Fibroblast of skin of left quadriceps (primary cell): ENCODE measurements at places on chromosomes 1 and 21.

DNA sequence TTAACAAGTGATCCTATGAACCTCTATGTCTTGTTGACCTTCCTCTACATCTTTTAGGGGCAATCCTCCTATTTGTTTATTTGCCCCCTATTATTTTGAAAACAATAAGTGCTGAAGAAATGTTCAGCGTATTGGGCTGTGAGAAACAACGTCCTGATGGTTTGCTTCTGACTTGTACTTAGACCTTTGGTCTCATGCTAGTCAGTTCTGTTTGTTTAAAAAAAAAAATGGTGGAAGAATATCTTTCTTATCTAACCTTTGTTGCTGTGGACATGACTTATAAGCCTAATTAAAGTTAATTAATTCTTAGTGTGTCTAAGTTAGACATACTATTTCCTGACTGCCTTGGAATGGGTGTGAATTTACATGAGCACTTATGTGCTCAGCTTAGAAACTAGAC, 20.7 kb downstream of the ATP1A1 start:
- DNase-seq = no peak

DNA sequence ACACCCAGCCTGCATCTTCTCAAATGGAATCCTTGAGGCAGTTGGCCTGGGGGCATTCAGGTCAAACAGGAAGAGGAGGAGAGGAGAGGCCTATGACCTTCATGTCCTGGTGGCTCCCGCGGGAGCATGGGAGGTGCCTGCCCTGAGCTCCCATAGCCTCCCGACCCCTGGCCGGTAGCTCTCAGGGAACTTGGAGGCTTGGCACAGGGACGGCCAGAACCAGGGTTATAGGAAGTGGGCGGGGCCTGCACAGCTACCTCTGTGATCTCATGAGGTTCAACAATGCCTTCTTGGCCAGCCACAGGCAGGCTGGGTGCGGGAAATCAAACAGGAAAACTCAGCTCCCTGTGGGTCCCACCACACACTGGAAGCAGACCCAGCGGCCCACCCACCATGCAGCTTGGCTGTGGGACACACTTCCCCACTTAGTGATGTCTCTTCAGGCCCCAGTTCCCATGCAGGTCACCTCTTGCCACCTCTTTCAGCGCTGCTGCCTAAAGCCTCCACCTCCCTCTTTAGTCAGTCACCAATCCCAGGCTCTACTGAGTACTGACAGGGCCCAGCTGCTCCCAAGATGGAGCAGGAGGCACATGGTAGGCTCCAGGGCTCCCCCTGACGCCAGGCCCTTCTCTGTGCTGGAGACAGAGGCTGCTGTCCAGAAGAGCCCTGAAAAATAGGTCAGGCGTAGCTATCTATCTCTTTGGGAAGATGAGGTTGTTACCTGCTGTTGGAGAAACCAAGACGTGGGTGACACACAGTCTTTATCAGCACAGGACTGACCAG, at the start of gene SLFNL1:
SLFNL1 (minus strand) TSS at position 200 of the 783 bp plus-strand sequence. CDS start 1,065 bp downstream, outside the sequence.
- DNase-seq = no peak

DNA sequence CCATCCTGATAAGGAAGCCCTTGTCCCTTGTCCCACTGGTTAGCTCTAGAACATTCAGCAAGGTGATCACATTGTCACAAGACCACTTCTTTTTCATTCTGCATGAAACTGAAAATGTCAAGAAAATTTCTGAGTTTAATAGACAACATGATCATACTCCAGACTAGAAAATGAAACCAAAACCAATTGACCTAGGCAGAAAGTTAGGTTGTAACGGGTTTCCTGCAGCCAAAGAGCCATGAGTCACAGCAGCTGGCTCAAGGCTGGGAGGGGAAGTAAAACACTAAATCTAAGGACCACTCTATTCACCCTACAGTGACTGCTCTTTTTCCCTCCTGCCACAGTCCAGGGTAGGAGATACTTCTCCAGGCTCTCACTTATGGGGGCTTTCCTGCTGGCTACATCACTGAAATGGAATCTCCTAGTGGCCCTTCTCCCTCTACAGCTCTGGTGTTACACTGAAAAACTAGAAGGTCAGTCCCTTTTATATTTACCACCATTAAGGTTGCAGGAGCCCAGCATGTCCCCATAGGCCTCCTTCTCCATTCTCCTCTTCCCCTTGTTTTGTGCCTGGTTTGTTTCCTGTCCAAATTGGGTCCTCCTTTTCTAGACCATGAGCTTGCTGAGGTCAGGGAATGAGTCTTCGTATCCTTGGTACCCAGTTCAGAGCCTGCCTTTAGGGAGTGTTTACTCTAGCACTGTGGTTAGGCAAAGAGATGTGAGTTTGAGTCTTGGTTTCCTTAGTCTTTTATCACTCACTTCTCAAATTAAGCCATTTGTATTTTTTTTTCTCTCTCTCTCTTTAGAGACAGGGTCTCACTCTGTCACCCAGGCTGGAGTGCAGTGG, 236.5 kb upstream of the JUN start:
- no peak for DNase-seq

DNA sequence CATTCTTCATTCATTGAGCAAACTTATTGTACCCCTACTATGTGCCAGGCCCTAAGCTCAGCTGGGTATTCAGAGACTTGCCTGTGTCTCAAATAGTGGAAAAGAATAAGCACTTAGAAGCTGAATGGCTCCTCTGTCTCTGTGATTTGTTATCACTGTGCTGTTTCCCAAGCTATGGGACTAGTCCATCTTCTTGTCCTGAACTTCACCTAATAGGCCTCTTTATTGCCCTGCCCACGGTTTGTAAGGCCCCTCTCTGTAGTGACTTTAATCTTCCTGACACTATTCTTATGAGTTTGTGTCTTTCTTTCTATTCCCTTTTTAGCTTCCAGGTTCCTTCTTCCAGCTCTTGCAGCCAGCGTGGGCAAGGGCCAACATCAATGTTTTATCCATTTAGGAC, 85.4 kb upstream of the LPGAT1 start:
- DNase-seq = no peak

DNA sequence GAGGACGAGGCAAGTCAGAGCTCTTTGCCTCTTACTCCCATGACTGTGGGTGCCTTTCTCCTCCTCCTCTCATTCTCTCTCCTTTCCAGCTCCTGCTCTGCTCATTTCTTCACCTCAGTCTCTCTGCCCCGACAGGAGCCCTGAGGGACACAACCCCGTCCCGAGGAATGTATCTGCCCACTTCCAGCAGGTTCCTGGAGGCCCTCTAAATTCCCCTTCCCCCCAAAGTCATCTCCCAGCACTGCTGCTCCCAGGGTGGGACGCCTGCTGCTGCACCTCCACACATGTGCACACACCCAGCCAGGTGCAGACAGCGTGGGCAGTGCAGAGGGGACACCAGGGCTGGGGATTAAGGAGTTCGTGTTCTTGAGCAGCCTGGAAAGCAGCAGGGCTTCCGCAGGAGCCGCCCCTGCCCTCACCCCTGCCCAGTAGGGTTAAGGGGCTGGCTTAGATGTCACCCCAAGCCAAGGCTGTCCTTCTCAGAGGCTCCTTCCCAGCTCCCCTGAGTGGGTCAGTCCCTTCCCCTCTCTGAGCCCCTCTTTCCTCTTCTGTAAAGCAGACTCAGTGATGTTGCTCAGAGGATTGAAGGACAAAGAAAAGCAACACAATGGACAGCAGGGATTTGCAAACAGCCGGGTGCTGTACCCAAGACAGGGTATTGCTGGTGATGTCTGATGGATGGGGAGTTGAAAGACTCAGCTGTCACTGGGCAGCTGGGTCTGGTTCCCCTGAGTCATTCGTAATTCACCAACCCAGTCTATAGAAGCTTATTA, 346.0 kb downstream of the MATN1 start:
- no peak for DNase-seq

- peak; percentile 86 for DNase-seq
These were observed 53.4 kb downstream of the ZBTB18 start for GRCh38 chr1:244104309-244105060.

DNA sequence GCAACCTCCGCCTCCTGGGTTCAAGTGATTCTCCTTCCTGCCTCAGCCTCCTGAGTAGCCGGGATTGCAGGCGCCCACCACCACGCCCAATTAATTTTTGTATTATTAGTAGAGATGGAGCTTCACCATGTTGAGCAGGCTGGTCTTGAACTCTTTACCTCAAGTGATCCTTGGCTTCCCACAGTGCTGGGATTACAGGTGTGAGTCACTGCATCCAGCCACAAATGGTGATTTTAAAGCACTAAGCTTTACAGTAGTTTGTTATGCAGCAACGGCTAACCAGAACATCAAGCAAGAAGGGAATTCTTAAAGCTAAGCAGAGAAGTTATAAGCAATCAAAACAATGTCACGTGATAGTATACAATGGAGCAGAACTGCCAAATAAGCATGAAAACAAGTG, 65.7 kb downstream of the NVL start:
- no peak for DNase-seq

DNA sequence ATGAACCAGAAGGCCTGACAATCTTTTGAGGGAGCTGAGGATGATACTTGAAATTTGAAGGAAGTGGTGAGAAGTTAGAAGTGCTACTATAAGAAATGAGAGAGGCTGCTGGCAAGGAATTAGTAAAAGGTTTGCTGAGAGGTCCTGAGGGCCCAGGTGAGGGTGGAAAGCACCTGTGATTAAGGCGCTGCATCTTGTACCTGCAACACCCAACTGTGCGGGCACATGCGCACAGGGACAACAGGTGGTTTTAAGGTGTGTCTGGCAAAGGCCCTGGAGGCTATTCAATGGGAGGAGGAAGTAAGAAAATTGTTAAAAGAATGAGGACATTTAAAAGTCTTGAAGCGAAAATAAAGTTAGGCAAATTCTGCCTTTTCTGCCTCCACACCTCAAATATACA, 349.3 kb downstream of the RGS7 start:
- DNase-seq = no peak

GRCh38 chr1:66267201-66267940, 266.6 kb upstream of the SGIP1 start:
- DNase-seq = no peak

- peak; percentile 65 for DNase-seq
These were observed 31.9 kb downstream of the MTARC1 start for GRCh38 chr1:220818421-220819173.

- DNase-seq = no peak
These were observed 14.7 kb upstream of the SSX2IP start for GRCh38 chr1:84704872-84705417.

DNA sequence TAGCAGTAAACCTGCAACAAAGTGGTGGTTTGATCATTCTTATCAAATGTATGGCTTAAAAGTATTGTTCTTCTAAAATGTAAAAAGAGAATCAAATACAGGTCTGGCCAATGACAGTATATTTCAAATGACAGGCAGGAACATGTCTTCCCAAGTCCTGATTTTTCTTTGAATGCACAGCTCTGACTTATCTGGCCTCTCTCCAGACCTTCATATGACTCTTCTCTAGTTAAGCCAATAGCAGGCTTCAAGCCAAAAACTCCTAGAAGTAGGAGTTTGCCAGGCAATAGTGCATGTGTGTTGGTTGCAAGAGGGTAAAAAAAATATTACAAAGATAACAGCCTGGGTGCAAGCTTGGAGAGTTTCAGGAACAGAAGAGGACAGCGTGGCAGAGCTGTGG, 345.5 kb downstream of the SMYD3 start:
- DNase-seq = peak; percentile 50

DNA sequence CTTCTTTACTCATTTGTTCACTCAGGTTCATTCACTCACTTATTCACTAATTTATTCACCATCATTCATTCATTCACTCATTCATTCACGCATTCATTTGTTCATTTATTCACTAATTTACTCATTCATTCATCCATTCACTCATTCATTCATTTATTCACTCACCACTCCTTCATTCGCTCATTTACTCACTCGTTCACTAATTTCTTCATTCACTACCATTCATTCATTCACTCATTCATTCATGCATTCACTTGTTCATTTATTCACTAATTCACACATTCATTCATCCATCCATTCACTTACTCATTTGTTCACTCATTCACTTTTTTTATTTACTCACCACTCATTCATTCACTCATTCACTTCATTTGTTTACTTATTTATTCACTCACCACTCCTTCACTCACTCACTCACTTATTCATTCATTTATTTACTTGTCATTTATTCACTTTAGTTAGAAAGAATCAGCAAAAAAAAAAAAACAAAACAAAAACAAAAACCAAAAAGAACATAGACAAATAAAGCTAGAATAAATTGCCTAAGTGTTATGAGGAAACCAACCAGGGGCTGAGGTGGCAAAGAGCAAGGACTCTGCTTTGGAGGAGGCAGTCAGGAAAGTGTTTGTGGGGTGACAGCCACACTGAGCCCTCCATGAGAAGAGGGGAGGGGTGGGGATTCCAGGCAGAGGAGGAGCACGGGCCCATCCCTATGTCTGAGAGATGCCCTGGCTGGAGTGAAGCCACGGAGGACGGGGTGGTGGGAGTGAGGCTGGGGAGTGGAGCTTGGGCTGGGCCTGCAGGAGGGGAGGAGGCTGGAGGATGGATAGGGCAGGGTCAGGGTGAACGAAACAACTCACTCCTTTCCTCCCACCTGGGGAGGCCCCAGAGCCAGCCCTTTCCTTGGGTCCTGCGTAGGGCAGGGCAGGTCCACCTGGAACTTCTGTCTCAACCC, 129.2 kb upstream of the WNT4 start:
- DNase-seq = no peak

- no peak for DNase-seq
These were observed 22.3 kb upstream of the PEX19 start for GRCh38 chr1:160307118-160307791.

GRCh38 chr1:205536759-205537361, 32.4 kb downstream of the CDK18 start:
- no peak for DNase-seq

DNA sequence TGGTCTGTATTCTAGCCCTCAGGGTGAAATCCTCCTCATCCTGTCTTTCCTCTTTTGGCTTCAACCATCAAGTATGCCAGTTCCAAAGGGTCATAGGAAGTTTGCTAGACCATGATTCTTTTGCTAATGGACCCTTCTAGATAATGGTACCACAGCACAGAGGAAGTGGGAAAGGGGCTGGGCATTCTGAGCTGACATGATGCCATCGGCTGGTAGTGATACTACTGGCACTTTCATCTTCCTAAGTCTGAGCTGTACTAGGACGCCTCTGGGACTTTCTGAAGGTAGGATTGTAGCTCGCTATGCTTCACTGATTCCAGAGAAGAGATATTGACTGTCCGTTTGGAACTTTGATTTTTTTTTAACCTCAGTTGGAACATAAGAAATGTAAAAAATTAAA, 11.4 kb downstream of the FASLG start:
- DNase-seq = no peak

DNA sequence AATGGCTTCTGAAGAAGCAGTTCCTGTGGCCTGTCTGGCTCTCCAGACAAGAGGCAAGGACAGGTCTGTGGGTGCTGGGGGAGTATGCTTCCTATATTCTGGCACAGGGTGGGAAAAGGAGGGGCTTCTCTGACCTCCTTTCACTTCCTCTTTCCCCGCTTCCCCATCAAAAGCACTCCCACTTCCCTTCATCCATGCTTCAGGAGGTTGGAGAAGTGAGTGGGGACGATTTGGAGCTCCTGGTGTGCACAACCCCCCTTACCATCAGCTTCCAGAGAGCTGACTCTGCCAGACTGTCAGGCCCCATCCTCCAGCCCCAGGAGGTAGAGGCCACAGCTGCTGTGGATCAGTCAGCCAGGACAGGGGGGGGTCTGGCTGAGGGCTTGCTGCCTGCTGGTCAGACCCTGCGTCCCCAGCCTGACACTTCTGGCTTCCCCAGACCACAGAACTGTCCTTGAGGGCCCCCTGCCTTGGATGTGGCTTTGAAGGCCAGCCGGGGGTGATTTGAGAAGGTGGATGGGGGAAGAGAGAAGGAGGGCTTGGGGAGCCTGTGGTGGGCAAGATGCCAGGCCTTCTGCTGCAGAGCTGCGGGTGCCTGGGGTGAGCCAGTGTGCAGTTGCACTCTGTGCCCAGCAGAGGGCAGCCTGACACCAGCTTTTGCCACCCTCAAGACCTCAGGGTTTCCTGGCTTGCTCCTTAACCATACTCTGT, 21.5 kb upstream of the TMEM222 start:
- DNase-seq = peak; percentile 85

GRCh38 chr21:35578347-35578782, 482.0 kb downstream of the SETD4 start:
- DNase-seq = peak; percentile 76
